Glutamatergic neuron (in vitro differentiated cells): ENCODE measurements at places on chromosomes 5 and 9. TPM values are rescaled to one million over a fixed set of nuclear protein-coding genes. Genes with fewer than 3 reads are reported as not detected.

- H3K4me3 ChIP-seq: no peak overlapping the region
- H3K27ac ChIP-seq: peak overlapping the region; percentile 4
- peaks cover 12% of the 10 kb centered on the region for H3K4me1 ChIP-seq
- DNase-seq: peak; percentile 54
These were observed 23.3 kb upstream of the ARSB start for GRCh38 chr5:79008362-79008761.

DNA sequence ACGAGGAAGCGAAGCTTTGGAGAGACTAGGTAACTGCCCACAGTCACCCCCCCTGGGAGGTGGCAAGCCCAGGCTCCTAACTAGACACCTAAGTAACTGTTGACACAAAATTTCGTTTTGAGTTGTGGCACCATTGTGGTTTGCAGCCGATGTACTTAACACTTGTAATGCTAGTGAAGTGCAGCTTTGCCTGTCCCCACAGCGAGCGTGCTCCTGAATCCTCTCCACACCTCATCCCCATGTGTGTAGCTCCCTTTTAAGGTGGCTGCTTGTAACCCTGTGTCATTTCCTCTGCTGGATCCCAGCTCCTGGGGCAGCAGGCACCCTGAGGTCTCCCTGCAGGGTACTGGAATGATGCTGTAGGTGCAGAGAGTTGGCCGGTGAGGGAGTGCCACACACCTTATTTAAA is 114.9 kb downstream of the TRIO start:
- H3K27me3 ChIP-seq: no peaks in the 10 kb centered on the region
- H3K27ac ChIP-seq: no peak overlapping the region
- peaks cover 42% of the 10 kb centered on the region for H3K4me1 ChIP-seq
- no peak for DNase-seq
- H3K36me3 ChIP-seq: no peaks in the 10 kb centered on the region

DNA sequence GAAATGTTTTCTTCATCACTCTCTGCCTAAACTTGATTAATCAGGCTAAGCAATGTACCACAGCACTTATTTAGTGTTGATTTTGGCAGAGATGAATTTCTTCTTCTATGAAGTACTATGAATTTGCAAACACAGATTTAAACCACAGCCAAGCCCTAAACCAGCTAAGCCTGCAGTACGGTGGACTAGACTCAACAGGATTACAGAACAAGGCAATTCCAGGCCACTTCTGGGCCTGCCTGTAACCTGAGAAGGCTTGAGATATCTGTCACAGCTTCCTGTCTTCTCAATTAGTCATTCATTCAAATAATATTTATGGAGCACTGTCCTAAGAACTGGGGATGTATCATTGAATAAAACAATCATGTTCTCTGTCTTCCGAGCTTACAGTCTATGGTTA is 32.4 kb upstream of the CAST start:
- peaks cover 3% of the 10 kb centered on the region for H3K27me3 ChIP-seq
- H3K4me1 ChIP-seq: peaks cover 1% of the 10 kb centered on the region
- no peak for DNase-seq
- H3K4me3 ChIP-seq: no peak overlapping the region

- DNase-seq: no peak
- no peaks in the 10 kb centered on the region for H3K27me3 ChIP-seq
- H3K27ac ChIP-seq: no peak overlapping the region
- H3K36me3 ChIP-seq: no peaks in the 10 kb centered on the region
These were observed 240.9 kb downstream of the IRX1 start for GRCh38 chr5:3836528-3836927.

DNA sequence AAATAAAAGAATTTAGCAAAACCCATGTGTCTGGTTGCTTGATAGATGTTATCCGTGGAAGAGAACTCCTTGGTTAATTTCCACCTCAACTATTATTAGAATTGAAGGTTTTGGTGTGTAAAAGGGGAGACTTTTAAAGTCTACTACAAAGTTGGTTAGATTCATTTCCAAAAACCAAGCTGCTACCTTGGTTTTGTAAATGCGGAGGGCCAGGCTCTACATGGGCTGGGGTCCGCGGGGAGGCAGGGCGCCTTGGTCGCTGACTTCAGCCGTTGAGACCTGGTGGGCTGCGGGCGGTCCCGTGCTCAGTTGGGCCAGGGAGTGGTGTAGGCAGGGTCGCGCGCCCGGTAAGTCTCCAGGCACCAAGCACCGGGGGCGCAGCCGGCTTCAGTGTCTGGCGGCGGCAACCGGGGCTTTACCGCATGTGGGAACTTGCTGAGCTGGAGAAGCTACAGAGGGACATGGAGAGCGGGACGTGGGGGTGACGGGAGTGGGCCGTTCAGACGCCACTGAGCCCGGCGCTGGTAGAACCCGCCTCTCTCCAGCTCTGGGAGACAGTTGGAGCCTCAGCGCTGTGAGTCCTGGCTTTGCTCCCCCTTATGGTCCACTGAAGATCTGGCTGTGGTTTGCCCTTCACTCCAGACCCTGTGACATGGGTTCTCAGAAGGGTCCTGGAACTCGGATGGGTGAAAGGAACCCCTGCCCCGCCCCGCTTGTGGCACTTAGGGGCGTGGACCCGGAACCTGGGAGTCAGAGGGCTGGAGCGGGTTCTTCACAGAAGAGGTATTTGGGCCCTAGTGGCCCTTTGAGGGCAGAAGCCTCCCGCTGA is 11.8 kb downstream of the NR2F1 start:
- peaks cover 36% of the 10 kb centered on the region for H3K27me3 ChIP-seq
- H3K36me3 ChIP-seq: no peaks in the 10 kb centered on the region
- H3K27ac ChIP-seq: no peak overlapping the region
- peaks cover 2% of the 10 kb centered on the region for H3K4me1 ChIP-seq

DNA sequence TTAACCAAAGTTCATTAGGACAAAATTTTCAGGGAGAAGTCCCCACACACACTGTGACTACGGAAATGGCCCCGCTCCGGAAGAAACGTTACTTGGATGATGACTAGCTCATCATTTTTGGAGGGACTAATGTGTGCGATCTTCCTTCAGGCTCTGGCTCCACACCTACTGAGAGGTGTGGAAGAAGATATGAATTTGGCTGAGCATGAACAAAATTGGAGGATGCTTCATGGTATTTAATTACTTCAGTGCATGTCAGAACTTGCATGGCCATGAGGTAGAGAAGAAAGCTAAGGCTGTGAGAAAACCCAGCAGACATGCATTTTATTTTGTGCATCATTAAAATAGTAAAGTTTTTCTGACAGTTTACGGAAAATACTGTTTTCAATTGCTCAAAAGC is 202.1 kb upstream of the TLE4 start:
- DNase-seq: no peak
- no peaks in the 10 kb centered on the region for H3K27me3 ChIP-seq
- no peaks in the 10 kb centered on the region for H3K36me3 ChIP-seq
- H3K4me1 ChIP-seq: no peaks in the 10 kb centered on the region
- no peak overlapping the region for H3K4me3 ChIP-seq

The SOX30 gene
- not detected for total RNA-seq

The CA9 gene
- not detected for total RNA-seq

The ENHO gene
- total RNA-seq: 11.5 TPM
